ENCODE measurements at places on chromosomes 2 and 18.
A peak's percentile ranks its signal among the peaks of the same experiment; 100 is the strongest.

DNA sequence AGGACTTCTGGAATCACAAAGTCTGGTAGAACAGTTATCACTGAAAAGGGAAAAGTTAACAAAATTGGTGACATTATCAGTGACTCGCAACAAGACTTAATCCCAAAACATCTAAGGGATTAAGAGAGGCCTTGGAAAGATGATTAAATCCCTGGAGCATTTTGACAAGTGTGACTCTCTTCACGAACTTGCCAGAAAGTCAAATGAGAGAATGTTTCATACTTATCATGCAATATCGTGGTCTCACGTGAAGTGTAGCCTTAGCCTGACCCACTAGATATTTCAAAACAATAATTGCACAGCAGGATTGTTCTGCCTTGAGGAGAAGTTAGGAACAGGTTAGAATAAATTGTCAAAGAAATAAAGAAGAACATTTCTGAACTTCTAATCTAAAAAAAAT lies 104.5 kb downstream of the COL6A3 start:
- no peak for DNase-seq

DNA sequence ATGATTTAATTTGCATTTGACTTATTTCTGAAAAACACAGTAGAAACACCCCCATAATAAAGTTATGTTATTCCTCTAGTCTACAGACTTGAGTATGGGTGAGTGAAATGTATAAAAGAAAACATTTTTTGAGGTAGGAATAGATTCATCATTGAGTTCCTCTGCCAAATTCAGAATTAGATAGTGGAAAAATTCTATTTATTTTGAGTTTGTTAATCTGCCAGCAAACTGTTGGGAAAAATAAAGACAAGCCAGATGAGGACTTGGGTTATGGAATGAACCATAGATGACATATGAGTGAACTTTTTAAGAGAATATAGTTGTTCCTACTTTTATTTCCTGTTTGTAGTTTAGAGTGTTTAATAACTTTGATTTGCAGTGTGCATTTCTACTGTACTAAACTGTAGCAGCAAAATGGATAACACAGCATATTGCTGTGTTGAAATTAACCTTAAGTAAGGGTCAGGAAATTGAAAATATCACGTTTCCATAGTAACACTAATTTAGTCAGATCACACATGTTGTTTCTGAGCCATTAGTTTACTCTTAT lies 35.6 kb upstream of the PNPT1 start:
- no peak for DNase-seq

GRCh38 chr2:150034665-150035064 lies 447.1 kb upstream of the MMADHC start:
- no peak for DNase-seq

- peak; percentile 8 for DNase-seq
These were observed 40.8 kb downstream of the GTF3C3 start for GRCh38 chr2:196758474-196759377.

DNA sequence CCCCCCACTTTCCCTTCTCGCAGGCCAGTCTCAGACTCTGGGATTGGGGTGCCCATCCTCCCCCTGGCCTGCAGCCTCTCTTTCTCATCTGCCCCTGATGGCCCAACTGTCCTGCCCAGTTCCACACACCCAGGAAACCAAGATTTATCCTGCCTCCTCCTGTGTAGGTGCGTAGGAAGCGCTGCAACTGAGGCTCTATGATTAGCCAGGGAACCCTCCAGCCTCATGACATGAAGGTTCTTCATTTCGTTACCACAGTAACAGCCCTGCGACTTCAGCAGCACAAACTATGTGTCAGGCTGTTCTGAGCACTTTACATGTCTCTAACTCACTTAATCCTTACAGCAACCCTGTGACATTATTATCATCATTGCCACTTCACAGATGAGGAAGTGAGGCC lies 305.9 kb downstream of the CELF4 start:
- no peak for DNase-seq

GRCh38 chr18:58004317-58004716 lies 39.7 kb upstream of the NEDD4L start:
- peak; percentile 77 for DNase-seq

DNA sequence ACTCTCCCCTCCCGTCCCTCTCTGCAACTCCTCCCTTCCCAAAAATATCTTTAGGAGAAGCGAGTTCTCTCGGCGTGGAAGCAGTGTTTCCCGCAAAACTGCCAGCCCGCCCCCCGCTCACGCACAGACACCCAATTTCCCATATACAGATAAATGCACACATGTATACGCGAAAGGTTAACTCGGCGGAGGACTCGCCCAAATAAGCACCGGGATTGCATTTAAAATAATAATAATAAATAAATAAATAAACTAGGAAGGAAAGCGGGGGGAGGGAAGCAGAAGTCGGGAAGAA lies 70.0 kb upstream of the PSMD14 start:
- no peak for DNase-seq

DNA sequence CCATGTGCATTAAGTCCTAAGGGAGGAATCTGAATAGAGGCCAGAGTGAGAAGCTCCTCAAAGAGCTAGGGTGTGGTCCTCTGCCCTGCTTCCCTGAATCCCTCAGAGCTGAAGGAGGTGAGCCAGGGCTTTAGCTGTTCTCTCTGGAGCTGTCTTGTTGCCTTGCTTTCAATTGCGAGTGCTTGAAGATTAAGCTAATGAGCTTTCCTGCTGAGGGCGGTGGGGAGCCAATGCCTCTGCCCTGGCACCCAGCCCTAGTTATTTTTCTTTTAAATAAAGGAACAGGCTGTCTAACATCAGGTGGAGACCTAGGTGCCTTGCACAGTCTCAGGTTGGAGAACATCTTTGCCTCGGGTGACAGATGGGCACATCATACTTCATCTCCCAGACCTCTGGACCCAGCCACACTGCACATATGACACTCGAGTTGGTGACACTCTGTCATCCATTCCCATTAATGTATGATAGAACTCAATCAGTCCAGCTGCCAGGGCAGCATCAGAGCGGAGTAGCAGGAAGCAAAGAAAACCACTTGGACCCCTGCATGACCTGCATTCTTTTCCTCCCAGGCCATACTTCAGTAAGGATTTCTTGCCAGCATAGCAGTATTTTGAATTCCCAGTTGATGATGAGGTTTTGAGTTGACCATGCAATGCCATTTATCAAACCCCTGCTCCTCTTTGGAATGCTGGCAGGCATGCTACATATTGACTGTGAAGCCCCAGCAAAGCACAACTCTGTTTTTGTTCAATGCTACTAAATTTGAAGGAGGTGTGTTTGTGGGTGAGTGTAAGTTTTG lies 292.7 kb downstream of the RNF144A start:
- DNase-seq = no peak

GRCh38 chr2:68646303-68646702 lies 2.9 kb downstream of the PROKR1 start:
- DNase-seq = peak; percentile 54

DNA sequence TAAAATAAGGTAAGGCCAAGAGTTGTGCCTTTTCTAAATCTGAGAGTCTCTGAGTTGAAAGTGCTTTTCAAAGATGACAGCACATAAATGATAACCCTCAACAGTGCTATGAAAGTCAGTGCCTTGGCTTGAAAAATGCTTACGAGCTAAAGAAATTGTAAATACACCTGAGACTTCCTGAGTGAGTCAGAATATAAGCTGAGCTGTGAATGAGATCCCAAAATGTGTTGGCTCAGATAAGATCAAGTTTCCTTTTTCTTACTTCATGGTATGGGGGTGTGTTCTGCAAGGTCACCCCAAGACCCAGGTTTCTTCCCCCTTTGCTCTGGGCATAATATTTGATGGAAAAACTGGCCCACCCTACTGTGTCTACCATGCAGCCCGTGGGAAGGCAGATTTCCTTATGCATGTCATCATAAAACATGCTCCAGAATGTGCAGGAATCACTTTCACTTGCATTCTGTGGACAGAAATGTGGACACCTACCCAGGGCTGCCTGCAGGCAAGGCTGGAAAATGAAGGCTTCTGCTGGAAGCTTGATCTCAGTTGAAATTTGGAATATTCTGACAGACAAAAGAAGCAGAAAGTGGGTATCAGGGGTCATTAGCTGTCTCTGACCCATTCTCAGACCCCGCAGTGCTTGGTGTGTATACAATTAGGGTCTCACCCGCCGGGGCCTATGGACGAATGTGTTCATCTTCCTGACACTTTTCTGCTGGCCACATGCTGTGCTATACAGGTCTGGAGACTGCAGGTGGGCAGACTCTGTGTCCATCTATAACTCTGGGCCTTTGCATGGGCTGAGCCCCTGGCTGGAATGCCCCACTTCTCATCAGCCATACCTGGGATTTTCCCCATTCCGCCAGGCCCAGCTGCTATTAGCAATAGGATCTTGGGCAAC lies 212.6 kb downstream of the SH3RF3 start:
- DNase-seq = peak; percentile 21

DNA sequence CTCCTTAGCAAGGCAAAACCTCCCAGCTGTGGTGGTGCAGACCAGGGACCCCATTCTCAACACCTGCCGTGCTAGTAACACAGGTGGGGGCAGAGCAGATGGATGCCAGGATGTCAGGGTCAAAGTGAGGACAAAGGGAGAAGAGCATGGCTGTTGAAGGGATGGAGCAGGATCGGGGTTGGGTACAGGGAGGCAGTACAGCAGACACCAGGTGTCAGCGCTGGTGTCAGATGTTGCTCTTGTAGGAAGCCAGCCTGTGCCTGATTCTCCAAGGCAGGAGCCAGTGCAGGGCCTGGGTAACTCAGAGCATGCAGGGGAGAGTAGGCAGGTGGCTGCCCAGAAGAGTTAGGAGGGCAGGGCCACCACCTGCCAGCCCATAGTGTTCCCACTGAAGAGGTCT lies 222.1 kb upstream of the SPRED2 start:
- DNase-seq = no peak

DNA sequence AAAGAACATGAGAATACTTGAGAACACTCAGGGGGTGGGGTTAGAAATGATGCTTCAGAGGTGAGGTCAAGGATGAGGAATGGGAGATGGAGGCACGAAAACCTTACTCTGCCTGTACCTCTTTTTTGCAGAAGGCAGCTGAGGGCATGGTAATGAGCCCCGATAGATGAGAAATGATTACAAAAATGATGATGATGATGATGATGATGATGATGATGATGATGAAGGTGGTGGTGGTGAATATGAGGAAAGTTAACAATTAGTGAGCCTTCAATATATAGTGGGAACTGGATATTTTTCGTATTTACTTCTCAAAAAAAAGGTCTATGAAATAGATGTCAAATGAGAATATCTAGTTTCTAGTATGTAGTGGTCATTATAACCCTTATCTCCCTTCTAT lies 584.3 kb downstream of the EPHA4 start:
- no peak for DNase-seq

- DNase-seq = no peak
These were observed 166.5 kb upstream of the MYCN start for GRCh38 chr2:15773846-15774245.

DNA sequence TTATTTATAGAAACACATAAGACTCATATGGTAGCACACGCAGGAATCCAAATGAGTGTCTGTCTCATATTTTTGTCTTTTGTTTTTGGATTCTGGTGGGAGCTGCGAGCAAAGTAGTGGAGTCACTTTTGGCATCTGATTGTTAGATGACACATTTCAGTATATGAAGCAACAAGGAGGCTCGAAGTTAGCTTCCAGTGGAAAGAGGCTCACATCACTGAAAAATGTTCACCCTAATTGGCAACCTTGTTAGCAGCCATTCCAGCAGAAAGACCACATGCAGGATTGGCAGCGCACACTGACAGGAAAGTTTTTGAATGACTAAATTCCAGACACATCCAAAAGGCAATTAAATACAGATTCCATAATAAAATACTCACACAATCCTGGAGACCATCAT lies 87.4 kb downstream of the MYT1L start:
- DNase-seq = no peak

DNA sequence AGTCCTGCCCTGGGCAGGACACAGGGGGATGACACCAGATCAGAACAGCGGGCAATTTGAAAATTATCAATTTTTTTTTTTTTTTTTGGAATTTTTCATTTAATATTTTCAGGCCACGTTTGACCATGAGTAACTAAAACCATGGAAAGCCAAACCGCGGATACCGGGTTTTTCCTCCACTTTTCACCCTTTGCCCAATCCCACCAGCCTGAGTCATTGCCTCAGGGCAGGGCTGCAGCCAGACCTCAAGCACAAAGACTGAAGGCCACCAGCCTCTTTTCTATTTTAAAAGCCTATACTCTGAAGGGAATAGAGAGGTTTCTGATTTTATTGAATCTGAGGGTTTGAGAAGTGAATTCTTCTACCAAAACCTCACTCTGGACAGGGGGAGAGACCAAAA lies 381.1 kb downstream of the IRS1 start:
- DNase-seq = no peak

DNA sequence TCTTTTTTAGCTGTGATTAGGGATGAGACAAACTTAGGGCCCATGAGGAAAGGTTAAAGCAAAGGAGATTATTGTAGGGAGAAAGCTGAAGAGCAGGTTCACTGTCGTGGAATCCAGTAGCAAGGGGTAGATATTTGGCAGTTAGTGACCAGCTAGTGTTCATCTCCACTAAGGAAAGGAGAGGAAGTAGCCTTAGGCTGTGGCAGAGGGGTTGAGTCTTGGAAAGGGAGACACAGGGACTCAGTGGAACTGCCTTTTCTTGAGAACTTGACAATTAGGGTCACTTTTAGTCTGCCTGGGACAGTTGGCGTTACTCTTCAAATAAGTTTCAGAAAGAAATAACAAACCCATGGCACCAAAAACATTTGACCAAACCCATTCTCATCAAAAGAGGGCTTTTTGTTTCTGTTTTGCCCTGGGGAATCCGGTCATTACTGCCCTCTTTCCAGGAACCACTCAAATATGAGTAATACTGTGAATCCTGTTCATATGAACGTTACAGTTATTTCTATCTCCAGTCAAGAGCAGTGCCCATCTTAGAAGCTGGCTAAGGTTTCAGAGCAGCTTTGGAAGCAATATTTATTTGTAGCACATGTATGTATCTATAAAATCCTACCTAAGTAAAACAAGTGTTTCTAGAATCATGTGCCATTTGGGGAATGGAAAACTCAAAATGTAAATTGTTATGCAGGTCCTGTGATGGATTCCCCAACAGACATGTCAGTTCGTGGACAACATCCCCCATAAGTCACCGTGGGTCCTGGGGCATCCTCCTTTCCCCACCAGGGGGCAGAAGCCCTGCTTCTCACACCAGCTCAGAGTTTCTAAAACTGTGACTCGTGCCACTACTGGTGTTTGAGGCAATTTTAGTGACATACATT lies 77.3 kb upstream of the PHLPP1 start:
- DNase-seq = peak; percentile 13

DNA sequence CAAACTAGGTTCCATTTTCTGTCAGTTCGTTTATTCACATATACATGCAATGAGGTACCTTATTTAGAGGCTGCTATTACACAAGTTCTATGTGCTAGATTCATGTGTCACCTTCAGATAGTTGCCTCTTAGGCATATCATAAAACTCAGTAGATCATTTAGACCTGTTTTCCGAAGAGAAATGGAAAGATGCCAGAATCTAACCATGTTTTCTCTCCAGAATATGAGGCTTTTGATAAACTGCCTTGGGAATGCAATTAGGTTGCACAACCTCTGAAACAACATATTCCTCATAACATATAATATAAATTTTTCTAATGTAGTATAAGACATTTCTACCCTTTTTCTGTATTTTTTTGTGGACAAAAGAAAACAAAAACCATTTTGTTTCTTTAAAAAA lies 108.1 kb downstream of the PRPF40A start:
- DNase-seq = no peak

Data from SW480 (cell line).